ENCODE measurements at places on chromosomes 5 and 9. TPM values are rescaled to one million over a fixed set of nuclear protein-coding genes. Genes with fewer than 3 reads are reported as not detected.

ZNF658 gene
- 2.3 TPM for polyA plus RNA-seq

OGN gene
- polyA plus RNA-seq = 2.1 TPM

SEMA4D gene
- 8.1 TPM for polyA plus RNA-seq

SLC36A3 gene
- polyA plus RNA-seq = not detected

SUSD3 gene
- 0.50 TPM for polyA plus RNA-seq

CTSL gene
- 86.6 TPM for polyA plus RNA-seq

CDC25C gene
- not detected for polyA plus RNA-seq

PCDHB9 gene
- 0.30 TPM for polyA plus RNA-seq

ACSL6 gene
- 3.2 TPM for polyA plus RNA-seq

RANBP3L gene
- polyA plus RNA-seq = 0.19 TPM

C9orf43 gene
- polyA plus RNA-seq = 0.27 TPM

SPATA6L gene
- polyA plus RNA-seq = 0.23 TPM

NPDC1 gene
- polyA plus RNA-seq = 38.4 TPM

OBP2B gene
- polyA plus RNA-seq = 0.38 TPM

LHX3 gene
- polyA plus RNA-seq = not detected

PCDHGA8 gene
- 0.76 TPM for polyA plus RNA-seq

SLCO4C1 gene
- not detected for polyA plus RNA-seq

COL15A1 gene
- 30.8 TPM for polyA plus RNA-seq

BTNL9 gene
- polyA plus RNA-seq = 88.2 TPM

PCAT7 gene
- not detected for polyA plus RNA-seq

SLC23A1 gene
- polyA plus RNA-seq = not detected

NOXA1 gene
- 0.44 TPM for polyA plus RNA-seq

PAEP gene
- polyA plus RNA-seq = not detected

INSL6 gene
- not detected for polyA plus RNA-seq

SEMA5A gene
- 4.6 TPM for polyA plus RNA-seq

PCDHB10 gene
- polyA plus RNA-seq = 0.28 TPM

INSL4 gene
- polyA plus RNA-seq = not detected

AGXT2 gene
- not detected for polyA plus RNA-seq

REEP2 gene
- 2.8 TPM for polyA plus RNA-seq

DOCK8 gene
- 1.2 TPM for polyA plus RNA-seq

TRIM36 gene
- 0.25 TPM for polyA plus RNA-seq

GPRIN1 gene
- 0.15 TPM for polyA plus RNA-seq

ADAMTS2 gene
- polyA plus RNA-seq = 1.8 TPM

CREB3 gene
- polyA plus RNA-seq = 26.7 TPM

HACD4 gene
- polyA plus RNA-seq = 0.37 TPM

ESM1 gene
- 0.82 TPM for polyA plus RNA-seq

ITGA2 gene
- polyA plus RNA-seq = 1.9 TPM

SLC34A1 gene
- not detected for polyA plus RNA-seq

CARTPT gene
- polyA plus RNA-seq = not detected

Data from heart left ventricle (tissue), 16 donors.